ENCODE measurements at places on chromosomes 12 and 14. TPM values are rescaled to one million over a fixed set of nuclear protein-coding genes. Genes with fewer than 3 reads are reported as not detected.

TSPAN8 gene
- total RNA-seq = not detected

SLC25A47 gene
- total RNA-seq = not detected

CHURC1 gene
- total RNA-seq = 32.2 TPM

KLRK1 gene
- 0.82 TPM for total RNA-seq

STYK1 gene
- 2.9 TPM for total RNA-seq

SMOC1 gene
- 12.2 TPM for total RNA-seq

NUDT14 gene
- total RNA-seq = 32.6 TPM

SCN8A gene
- total RNA-seq = 46.1 TPM

NGB gene
- total RNA-seq = 4.9 TPM

CLEC1B gene
- not detected for total RNA-seq

PLXNC1 gene
- total RNA-seq = 81.1 TPM
